ENCODE measurements at places on chromosomes 4 and X.

GRCh38 chrX:69618803-69619202 is 2.9 kb downstream of the EDA start:
- peak; percentile 4 for DNase-seq

DNA sequence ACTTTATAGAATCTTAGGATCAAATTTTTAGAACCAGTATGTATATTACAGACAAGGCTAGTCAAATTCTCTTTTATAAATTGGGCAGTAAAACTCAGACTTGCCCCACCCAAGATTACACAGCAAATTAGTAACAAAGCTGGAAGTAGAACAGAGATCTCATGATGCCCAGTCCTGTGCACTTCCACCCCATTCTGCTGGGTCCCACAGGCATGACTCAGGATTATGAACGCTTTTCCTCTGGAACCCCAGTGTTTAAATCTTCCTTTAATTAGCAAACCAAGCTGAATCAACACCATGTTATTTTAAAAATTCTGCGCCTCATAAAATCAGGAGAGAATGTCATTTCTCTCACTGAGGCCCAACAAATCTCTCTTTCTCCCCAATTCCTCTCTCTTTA is 1.5 kb upstream of the IL13RA2 start:
- DNase-seq: no peak

DNA sequence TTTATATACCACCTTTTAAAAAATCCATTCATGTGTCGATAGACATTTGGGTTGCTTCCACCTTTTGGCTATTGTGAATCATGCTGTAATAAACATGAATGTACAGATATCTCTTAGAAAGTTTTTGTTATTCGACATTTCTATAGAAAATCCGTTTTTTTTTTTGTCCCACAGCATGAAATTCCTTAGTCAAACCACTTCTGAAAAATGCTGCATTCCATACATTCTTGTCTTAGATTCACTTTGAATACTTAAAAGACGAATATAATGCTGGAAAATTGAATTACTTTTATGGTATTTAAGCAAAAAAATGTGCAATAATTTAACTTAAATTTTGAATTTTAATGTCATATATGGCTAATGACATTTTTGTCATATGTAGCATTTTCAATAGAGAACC is 1345.5 kb downstream of the TECRL start:
- no peak for DNase-seq

- DNase-seq: no peak
Measured at GRCh38 chr4:52976523-52977230, 114.6 kb downstream of the RASL11B start.

Data from stimulated activated CD4-positive, alpha-beta T cell treated with anti-CD3 and anti-CD28 coated beads, Interleukin-4, amount 100 ng/mL, for 24 hours (primary cell).